ENCODE measurements at places on chromosomes 6 and 20.

DNA sequence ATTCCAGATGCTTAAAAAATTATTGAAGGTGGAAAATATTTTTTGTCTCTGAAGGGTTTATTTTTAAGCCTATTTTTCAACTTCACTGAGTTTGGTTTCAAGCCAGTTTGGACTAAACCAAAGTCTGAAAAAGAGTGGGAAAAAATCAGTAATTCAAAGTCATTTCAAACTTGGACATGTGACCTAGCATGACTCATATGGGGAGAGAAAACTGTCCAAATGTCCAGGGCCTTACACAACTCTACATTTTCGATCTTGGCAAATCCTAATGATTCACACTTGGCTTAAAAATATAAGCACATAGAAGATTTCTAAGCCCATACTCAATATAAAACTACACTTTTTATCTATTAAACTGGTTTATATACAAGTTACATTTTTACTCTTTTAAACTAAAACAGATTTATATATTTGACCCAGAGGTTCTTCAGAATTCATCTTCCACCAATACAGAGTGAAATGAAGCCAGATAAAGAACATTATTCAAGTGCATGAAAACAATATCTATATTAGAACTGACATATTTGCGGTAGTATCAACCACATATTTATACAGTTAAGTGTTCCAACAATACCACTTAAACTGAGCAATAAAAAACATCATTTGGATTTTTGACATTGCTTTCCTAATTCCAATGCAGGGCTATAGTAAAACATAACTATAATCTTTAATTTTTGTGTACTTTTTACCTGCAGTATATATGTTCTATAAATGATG, 110.3 kb upstream of the TCF21 start:
- DNase-seq: no peak

DNA sequence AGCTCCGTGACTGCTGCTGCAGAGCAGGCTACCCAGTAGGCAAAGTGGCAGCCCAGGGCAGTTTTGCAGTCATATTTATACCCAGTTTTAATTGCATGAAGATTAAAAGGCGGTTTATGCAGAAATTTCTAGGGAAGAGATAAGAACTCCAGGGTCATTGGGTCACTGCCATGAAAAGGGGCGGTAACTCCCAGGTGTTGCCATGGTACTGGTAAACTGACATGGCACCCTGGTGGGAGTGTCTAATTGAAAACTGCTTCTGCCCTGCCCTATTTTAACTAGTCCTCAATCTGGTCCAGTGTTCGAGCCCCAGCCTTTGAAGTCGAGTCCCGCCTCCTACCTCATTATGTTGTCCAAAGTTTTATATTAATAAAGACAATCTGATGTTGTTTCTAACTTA, 75.0 kb upstream of the FUCA2 start:
- DNase-seq: no peak

GRCh38 chr6:87697581-87698546, 4.2 kb downstream of the AKIRIN2 start:
- DNase-seq: no peak

- DNase-seq: peak; percentile 88
Observed at GRCh38 chr20:38221119-38221589, 39.4 kb downstream of the KIAA1755 start.

DNA sequence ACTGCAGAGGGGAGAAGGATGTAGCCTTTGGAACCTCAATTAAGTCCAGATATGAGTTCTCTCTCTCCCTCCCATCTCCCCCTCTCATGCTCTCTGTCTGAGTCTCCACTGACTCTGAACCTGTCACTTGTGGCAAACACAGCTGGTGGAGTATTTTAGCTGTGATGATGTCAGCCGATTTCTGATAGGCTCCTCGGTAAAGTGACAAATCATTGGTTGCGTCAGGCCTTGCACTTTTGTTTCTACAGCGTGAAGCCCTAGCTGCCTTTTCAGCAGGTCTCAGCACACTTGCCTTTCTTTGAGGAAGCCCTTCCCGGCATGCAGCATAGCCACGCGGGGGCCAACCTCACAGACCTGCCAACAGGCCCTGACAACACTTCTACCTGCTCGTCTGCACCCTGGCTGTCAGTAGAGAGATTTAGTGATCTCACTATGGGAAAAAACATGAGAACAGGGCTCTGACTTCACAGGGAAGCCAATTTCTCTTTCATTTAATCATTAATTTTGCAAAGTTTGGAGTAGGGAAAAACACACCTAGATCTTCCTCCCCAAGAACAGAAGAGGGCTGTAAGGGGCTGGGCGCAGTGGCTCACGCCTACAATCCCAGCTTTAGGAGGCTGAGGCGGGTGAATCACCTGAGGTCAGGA, 84.4 kb downstream of the GMPR start:
- no peak for DNase-seq

GRCh38 chr6:31763619-31763940, 1.1 kb downstream of the SAPCD1 start:
- no peak for DNase-seq

DNA sequence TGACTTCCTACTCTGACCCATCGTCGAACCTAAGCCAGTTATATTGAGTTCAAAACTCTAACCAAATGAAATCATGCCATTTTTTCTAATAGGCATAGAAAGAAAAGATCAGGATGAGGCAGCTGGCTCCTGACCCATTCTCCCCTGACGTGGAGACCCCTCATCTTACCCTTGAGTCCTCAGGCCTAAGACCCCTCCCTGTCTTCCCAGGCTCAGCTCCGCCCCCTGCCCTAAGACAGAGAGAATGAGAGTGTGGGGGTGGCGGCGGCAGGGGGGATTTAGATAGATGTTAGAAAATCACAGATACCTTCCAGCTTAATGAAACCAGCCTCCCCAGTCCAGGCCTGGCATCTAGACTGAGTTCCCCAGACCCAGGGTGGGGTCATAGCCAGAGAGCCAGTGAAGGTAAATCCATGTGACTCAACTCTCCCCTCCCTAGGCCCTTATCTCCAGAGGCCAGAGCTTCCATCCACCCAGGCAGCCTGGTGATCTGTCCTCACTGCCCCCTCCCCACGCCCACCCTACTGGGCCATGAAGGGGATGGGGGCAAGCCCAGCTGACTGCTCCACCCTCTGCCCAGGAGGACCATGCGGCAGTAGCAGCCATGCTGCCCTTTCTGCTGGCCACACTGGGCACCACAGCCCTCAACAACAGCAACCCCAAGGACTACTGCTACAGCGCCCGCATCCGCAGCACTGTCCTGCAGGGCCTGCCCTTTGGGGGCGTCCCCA, 6.8 kb downstream of the TMEM63B start:
- no peak for DNase-seq

GRCh38 chr6:151716526-151716932, 91.0 kb upstream of the ESR1 start:
- no peak for DNase-seq

GRCh38 chr6:142045380-142046278, 87.1 kb upstream of the GJE1 start:
- no peak for DNase-seq

DNA sequence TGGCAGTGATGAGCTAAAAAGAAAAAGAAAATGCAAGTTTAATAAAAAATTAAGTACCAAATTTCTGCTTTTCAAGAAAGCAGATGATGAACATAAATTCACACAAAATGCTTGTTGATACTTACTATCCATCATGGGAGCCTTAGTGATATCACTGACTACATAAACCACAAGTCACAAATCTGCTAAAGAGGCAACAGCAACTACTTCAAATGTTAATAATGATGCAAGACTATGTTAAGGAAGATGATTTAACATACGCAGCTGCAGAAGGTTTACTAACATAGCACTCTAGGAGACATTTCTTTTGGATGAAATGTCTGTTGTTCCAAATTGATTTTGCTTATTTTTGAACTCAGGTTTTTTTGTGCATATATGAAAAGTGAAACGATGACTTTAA, 18.6 kb downstream of the FYN start:
- DNase-seq: no peak

- no peak for DNase-seq
Observed at GRCh38 chr6:152295346-152295745, 341.8 kb downstream of the SYNE1 start.

DNA sequence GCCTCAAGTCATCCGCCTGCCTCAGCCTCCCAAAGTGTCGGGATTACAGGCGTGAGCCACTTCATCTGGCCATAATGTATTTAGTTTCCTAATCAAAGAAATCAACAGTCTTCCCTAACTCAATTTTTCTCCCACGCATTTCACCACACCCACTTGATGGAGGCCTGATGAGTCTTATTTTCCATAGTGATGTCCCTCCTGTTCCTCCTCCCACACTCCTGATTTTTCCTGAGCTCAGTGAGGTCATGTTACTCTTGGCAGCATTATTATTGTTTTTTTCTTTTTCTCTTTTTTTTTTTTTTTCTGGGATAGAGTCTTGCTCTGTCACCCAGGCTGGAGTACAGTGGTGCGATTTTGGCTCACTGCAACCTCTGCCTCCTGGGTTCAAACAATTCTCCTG, 8.9 kb downstream of the ABRACL start:
- DNase-seq: no peak

- DNase-seq: no peak
Observed at GRCh38 chr6:3895312-3895653, 46.1 kb downstream of the FAM50B start.

GRCh38 chr6:137271245-137272183, 52.3 kb upstream of the IFNGR1 start:
- DNase-seq: no peak

DNA sequence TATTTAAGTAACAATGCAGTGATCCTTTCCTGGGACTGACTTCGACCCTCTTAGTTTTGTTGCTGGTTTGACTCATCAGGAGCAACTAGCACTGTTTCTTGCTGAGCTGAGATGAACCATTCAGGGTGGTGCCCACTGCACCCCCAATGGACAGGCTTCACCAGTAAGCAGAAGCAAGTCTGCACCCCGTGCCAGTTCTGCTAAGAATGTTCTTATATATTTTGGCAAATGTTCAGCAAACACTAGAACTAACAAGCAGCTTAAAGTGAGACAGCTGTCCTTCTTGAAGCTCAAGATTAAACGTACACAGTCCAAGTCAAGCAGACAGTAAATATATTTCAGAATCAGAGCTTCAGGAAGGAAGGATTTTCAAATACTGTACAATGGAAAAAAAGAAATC, 561.3 kb upstream of the CDH4 start:
- no peak for DNase-seq

DNA sequence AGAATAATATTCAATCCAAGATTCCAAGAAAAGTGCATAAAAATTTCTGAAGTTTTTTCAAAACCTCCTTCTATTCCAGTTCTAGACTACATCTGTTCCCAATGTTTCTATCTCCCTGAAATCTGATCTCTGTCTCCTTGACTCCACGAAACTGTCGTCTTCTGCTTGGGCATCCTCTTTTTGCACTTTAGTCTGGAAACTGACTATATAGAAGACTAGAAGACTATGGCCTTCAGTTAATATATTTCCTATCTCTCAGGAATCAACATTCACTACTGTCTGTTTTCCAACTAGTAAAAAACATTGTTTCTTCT, 745.4 kb upstream of the ADGRB3 start:
- no peak for DNase-seq

- no peak for DNase-seq
Observed at GRCh38 chr20:32326504-32326845, 31.7 kb upstream of the ASXL1 start.

DNA sequence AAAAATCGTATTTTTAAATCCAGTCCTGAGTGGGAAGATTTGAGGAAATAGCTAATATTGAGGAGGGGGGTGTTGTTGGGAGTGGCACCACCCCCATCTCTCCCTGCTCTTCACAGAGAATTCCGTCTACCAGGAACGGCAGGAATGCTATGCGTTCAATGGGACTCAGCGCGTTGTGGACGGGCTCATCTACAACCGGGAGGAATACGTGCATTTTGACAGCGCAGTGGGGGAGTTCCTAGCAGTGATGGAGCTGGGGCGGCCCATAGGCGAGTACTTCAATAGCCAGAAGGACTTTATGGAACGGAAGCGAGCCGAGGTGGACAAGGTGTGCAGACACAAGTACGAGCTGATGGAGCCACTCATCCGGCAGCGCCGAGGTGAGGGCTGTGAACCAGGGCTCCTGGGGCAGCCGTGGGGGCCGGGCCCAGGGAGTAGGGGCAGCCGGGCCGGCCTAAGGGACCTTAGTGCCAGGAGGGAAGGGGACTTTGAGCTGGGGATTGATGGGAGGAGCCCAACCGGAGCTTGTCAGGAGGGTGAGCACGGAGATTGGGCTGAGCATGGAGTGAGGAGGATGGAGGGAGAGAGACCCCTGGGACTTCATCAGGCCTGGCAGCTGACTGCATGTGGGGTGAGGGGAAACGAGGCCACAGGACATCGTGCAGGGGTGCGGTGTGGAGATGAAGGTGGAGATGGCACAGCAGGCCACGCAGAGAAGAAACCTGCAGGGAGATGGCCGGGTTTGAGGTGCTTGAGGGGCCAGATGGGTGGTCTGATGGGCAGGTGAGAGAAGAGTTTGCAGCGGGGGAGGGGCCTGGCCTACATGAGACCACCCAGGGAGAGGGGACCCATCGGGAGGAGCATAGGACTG, 41.3 kb downstream of the HLA-DPB1 start:
- DNase-seq: no peak

GRCh38 chr6:81565071-81565470, 187.4 kb downstream of the TENT5A start:
- no peak for DNase-seq

GRCh38 chr6:81759782-81760181, 7.3 kb upstream of the TENT5A start:
- DNase-seq: no peak

DNA sequence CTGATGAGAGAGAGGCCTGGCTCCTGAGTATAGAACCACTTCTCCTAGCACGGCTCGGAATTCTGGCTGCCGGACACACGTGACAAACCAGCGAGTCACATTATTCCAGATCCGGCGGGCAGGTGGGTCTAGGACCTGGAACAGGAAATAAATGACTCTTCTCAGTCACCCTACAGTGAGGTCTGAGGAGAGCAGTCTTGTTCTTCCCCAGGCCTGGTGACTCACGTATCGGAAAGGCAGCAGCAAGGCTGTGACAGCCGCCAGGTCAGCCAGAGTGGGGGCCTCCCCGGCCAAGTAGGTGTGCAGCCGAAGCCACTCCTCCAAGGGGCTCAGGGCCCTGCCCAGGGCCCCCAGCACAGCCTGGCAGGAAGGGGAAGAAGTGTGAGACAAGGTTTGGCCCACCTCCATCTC, 2.8 kb downstream of the VARS1 start:
- no peak for DNase-seq

- DNase-seq: no peak
Observed at GRCh38 chr20:22006306-22006705, 300.8 kb downstream of the PAX1 start.

GRCh38 chr6:18388271-18388670, 1.1 kb downstream of the RNF144B start:
- no peak for DNase-seq

DNA sequence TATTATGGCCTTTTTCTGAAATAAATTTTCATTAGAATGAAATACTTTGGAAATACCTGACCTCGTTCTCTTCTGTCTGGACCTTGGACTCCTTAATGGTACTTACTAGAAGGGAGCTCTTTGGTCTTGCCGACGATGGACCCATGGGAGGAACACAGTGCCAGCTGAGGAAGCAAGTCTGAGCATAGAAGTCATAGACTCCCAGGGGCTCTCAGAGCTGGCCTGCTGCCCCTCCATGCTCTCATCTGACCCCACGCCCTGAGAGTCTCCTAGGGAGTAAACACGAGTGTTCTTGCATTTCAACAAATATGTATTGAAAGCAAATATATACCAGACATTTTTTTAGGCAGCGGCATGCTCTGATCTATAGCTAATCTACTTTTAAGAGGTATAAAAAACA, 87.8 kb downstream of the PLEKHG1 start:
- DNase-seq: no peak

Data from cardiac septum (tissue), 1 donor.